Activated T-cell treated with anti-CD3 and anti-CD28 coated beads for 24 hours (primary cell): ENCODE measurements at places on chromosomes 3 and 15.

DNA sequence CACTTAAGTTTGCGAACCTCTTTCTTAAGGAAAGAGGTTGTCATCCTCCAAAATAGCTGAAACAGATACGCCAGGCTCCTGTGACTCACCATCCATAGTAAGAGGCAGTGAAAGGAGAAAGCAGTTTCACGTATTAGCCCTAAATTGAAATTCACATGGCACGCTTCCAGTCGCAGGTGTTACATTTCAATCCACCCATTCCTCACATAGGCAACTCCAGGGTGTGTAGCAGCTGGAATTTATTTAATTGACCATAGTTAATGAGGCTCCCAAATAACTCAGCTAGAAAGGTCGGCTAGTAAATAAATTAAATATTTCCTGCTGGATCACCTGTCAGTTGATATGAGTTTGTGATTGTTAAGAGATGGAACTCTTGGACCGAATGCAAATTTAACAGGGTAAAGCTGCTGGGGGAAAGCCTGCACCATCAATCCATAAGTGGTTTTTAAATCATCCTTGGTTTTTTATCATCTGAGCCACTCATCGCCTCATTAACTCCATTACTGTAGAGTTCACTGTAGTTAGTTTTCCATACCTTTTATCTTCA is 19.6 kb downstream of the NSUN3 start:
- no peak for DNase-seq

DNA sequence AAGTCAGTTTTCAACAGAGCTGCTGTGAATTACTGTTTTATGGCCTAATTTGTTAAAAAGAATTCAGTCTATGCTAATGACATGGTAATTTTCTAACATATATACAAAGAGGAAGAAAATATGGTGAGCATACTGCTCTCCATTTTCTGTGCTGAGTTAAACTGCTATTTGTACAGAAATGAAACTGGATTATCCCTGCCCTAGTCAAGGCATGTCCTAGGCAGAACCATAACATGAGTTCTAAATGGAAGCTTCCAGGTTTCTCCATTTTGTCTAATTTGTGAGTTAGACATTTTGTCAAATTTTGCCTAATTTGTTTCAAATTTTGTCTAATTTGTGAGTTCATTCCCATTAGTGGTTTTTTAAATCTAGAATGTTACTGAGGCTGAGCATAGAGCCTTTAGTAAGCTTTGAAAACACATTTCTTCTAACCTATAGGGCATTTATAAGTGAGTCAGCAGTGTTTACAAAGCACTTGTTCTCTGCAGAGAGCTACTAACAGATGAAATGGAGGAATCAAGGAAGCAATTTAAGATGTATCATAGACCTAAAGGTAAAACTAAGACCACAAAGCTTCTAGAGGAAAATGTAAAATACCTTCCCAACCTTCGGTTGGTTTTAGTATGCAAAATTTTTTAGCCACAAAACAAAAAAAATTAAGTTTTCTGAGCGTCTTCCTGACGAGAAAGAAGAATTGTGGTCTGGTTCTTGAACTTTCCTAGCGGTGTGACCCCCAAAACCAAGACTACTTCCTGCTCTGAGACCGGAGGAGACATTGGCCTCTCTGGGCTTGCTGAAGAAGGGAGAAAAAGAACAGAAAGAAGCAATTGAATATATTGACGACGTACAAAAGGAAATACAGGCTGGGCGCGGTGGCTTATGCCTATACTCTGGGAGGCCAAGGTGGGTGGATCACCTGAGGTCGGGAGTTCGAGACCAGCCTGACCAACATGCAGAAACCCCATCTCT is 9.8 kb downstream of the P2RY14 start:
- peak; percentile 11 for DNase-seq

DNA sequence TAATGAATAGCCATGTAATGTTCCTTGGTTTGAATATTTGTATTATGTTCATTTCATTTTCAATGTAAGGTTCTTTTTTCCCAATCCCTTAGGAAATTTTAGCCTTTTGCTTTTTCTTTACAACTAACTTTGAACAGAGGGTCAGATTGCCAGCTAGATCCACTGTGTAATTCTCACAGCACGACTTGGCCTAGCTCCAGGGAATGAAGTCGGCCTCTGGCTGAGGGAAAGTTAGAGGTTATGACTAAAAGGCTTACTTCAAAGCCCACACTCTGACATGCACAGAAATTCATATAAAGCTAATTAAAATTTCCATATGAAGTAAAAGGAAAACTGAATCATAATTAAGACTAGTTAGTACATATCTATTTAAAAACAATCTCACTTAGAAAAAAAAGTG is 38.7 kb downstream of the ROBO1 start:
- DNase-seq = no peak

GRCh38 chr15:88748081-88748480 is 55.2 kb upstream of the ACAN start:
- DNase-seq = no peak

- DNase-seq = no peak
These were observed 123.0 kb upstream of the NR2F2 start for GRCh38 chr15:96207377-96208006.

DNA sequence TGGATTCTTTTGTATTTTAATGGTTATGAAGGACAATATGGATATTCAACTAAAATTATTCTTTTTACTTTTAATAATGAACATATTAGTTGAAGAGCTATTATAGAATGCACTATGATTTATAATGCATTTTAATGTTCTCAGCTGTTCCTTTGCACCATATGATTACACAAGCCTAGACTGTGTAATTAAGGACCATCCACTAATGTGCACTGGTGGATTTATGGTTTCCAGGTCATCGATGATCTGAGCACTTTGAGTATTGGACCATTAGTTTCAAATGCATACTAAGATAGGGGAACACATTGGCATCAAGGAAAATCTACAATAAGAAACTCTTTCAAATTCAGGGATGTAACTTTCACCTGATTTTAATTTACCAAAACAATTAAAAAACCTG is 16.8 kb downstream of the LRRN1 start:
- DNase-seq = no peak

DNA sequence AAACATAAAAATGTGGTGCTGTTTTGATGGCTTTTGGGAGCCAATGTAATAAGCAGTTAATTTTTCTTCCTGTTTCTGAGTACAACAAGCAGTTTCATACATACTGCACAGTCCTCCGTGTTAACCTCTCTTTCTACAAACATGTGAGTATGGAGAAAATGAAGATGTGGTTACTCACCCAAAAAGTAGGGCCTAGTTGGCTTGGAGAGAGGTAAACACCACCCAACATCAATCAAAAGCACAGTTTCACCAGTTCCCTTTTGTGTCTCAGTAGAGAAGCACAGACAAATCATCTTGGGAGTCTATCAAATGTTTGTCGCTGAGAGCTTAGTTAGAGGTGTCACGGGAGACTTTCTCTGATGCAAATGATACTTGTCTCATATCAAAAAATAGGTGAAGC is 320.2 kb downstream of the UNC13C start:
- no peak for DNase-seq

DNA sequence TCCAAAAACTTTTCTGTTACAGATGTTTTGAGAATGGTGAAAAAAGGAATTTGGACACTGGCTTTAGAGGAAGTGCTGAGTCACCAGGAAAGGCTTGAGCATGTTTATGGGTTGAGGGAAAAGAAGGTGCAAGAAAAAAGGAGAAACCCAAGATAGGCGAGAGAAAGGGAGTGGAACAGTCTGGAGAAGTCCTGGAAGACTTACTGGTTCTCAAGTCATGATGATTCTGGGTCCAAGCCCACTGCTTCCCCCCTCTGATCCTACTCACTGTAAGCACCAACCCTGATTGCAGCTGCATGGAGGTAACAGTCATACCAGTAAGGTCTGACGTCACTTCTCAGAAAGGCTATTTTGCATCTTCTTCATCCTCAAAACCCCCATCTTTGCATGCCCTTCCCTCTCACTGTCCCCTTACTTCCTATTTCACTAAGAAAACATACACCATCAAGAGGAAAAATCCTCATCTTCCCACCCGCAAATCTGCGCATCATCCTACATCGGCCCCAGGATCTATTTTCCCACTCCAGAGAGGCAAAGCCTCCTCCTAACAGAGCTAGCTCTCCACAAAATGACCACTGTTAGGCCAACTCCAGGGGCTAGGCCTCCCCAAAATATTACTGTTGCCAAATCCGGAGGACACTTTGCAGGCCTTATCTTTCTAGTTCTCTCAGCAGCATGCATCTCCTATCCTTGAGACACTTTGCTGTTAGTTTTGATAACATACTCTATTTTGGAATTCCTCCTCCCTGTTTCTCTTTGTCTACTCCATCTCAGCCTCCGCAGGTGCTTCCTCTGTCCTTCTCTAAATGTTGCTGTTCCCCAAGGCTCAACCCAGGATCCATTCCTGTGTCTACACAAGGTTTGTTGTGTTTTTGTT is 3.2 kb upstream of the ATP13A3 start:
- DNase-seq = no peak

DNA sequence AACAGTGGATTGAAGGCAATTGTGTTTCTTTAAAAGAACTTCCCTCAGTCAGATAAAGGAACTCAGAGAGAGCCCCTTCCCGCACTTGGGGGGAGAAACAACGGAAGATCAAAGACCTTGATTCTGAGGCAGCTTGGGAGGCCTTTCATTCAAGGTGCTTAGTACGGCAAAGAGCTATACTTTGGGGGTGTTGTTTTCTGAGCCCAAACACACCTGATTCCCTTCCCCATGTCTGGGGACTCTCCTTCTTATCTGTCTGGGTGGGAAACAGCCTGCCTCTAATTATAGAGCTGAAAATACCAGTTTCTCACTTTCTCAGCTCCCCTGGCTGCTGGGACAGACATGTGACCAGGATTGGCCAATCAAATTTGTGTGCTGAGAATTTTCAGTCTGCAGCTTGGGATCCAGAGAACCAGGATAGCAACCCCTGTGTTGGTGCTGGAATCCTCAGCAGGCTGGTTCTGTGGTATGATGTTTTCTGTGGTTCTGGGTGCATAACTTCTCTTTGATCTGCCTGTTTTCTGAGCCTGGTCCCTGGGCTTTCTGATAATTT is 19.4 kb upstream of the IQCF6 start:
- no peak for DNase-seq

GRCh38 chr15:52464040-52464439 is 64.6 kb downstream of the MYO5A start:
- no peak for DNase-seq

DNA sequence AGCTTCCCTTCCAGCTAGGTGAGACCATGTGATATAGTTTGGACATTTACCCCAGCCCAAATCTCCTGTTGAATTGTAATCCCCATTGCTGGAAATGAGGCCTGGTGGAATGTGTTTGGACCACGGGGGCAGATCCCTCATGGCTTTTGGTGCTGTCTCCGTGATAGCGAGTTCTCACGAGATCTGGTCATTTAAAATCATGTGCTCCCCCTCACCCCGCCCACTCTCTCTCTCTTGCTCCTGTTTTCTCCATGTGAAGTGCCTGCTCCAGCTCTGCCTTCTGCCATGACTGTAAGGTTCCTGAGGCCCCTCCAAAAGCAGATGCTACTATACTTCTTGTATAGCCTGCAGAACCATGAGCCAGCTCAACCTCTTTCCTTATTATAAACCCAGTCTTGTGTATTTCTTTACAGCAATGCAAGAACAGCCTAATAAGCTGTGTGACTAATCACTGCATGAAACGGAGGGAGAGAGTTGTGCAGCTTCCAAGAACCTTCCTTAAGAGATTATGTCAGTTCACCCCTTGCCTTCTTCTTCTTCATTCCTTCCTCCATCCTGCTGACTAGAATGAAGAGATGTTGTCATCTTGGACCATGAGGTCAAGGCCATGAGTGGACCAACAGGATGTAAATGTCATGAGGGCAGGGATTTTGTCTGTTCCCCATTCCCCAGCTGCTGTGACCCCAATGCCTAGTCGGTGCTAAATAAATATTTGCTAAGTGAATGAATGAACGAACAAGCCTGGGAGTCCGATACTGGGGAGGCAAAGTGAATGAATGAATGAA is 91.0 kb downstream of the CPN2 start:
- no peak for DNase-seq

DNA sequence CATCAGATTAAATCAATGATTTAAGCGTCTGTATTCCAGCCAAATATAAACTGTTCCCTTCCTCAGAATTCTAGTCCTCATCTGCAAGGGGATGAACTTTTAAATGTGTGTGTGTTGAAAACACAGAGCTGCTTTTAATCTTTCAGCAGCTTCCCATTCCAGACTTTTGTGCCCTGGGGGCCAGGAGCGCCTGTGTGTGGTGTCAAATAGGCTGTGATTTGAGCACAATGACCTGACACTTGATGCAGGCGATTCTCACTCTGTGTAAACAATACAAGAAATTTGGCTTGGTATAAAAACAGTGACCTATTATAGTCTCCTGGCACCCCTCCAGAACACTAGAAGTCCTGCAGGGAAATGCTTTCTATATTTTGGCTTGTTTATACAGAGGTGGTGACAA is 274.6 kb upstream of the ROPN1 start:
- DNase-seq = no peak

DNA sequence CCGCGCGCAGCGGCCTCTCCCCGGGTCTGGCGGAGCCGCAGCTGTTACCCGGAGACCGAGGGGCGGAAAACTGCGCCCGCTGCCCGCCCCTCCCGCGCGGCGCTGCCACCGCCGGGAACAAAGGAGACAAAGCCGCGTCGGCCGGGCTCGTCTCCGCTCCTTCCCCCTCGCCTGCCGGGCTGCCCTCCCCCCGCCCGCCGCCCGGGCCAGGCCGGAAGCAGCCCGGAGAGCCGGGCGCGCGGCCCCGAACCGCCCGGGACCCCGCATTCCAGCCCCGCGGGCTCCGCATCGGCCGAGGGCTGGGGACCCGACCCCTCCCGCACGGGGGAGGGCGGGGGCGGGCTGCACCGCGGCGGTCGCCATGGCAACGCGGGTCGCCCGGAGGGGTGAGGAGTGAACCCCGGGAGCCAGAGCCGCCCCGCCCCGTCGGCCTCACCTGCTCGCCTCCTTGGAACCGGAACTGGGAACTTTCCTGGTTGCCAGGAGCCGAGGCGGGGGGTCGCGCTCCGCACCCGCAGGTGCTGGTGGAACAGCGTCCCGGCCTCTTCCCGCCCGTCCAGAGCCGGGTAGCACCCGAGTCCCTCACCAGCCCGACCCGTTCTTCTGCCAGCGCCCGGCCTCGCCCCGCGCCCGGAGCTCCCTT is 448 bp downstream of the PLXNB1 start:
- peak; percentile 39 for DNase-seq

DNA sequence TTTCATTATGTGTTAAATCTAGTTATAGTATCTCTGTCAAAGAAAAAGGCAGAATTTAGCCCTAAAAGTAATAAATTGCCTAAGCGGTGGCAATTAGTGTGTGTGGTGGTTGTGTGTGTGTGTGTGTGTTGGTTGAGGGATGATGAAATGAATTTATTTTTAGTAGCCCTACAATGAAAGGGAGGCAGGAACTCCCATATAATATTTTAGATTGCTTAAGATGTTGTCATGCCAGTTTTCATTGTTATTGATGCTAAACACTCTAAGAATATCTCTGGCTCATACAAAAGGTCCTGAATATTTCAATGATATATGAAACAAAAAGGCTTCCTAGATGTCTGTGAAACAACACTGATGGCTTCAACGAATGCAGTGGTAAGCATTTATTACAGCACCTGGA is 140.6 kb upstream of the TBC1D5 start:
- no peak for DNase-seq

DNA sequence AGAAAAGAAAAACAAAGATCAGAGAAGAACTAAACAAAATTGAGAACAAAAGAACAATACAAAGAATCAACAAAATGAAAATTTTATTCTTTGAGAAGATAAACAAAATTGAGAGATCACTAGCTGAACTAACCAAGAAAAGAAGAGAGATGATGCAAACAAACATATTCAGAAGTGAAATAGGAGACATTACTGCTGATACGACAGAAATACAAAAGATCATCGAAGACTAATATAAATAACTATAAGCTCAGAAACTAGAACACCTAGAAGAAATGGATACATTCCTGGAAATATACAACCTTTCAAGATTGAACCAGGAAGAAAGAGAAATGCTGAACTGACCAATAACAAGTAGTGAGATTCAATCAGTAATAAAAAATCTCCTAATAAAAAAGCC is 533.1 kb upstream of the PPP2R3A start:
- DNase-seq = no peak
